ENCODE measurements at places on chromosomes 2 and 18.
A peak's percentile ranks its signal among the peaks of the same experiment; 100 is the strongest.

GRCh38 chr2:167381349-167381748, 493.1 kb downstream of the XIRP2 start:
- DNase-seq, result no peak

GRCh38 chr18:31402026-31402373, 25.4 kb downstream of the DSG4 start:
- DNase-seq, result no peak

DNA sequence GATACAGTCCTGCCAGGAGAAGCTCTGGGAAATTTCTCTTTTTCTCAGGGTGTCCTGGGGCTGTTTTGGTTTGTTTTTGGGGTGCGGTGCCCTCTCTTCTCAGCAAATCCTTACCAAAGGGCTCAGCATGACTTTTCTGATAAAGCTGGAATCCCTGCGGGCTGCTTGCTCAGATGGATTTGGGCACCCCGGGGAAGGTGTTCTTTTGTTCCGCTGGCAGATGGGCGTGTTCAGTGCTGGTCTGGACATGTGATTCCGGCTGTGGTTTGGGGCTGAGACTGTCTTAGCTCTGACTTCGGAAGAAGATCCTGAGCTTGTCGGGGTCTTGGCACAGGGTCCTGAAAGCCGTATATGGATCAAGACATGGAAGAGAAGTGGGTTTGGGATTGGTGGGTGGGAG, 134.2 kb upstream of the SPRED2 start:
- DNase-seq, result no peak

- no peak for DNase-seq
Measured at GRCh38 chr2:238378230-238379095, 48.3 kb upstream of the ASB1 start.

- no peak for DNase-seq
Measured at GRCh38 chr2:38107738-38108410, 31.9 kb upstream of the CYP1B1 start.

- DNase-seq, result no peak
Measured at GRCh38 chr2:138507267-138507666, 5.7 kb downstream of the SPOPL start.

DNA sequence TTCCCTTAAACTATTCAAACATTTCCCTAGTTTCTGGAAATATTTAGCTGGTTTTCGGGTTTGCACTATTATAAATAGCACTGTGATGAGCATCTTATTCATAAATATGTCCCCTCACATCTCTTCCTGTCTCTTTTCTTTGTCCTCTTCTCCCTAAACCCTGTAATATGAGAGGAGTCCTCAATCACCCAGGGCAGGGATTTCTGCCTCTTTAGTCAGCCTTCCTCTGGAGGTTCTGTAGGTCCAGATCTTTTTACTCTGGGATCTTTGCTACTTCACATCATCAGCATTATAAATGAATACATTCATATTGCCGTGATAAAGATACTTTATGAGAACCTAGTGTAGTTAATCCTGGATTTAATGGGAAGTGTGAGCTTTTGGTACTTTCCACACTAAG, 87.9 kb upstream of the TTN start:
- no peak for DNase-seq

DNA sequence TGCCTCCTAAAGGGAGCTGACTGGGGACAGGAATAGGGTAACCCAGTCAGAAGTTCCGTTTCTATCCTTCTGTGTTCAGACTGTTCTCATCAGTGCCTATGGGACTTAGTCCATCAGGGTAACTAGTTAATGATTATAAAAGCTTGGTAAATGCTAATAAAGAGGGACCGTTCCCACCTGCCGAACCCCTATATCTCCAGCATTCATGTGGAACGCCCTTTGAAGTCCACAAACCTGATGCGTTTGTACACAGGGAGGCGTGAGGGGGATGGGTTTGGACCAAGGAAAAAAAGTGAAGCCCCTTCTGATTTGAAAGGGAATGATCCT, 112.9 kb downstream of the CDK15 start:
- no peak for DNase-seq

DNA sequence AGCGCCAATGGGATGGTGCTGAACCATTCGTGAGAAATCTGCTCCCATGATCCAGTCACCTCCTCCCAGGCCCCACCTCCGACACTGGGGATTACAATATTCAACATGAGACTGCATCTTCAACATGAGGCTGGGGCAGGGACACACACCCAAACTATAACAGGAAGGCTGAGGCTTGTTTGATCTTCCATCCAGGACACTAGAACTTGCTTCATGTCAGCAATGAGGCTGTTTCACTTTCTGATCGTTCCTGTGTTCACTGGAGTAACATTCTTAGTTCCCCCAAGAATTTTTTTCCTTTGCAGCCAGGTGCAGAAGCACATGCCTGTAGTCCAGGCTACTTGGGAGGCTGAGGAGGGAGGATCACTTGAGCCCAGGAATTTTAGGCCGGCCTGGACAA, 30.8 kb upstream of the SOX11 start:
- no peak for DNase-seq

- DNase-seq, result no peak
Measured at GRCh38 chr2:23221236-23221635, 163.7 kb upstream of the KLHL29 start.

DNA sequence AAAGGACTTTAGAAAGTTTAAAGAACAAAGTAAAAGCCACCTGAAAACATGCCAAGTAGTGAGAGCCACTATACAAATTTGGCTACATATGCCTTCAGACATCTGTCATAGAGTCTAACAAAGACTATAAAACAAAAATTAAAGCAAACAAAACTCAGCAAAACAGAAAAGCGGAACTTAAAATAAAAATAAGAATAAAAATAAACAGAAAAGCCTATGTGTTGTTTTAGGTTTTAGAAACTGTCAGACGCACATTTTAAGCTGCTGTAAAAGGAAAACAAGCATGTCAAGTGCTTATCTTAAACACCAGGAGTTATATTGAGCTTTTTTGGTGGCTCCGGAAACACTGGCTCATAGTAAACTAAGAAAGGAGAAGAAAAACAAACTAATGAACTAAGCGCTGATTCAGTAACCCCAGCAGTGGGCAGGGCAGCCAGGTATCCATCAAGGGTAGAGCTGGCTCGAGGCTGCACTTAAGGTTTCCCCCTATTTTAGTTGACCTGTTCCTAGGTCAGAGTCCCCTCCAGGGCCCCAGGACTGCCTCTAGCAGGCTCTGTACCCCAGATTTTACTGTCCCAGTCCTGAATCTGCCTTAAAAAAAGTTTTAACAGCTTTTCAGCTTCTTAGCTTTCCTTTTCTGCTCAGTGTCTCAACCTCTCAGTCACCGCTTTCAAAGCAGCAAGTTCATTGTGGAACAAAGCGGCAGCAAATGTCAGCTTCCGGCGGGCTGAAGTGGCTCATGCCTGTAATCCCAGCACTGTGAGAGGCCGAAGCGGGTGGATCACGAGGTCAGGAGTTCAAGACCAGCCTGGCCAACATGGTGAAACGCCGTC, 15.4 kb upstream of the RMC1 start:
- DNase-seq, result peak; percentile 62

DNA sequence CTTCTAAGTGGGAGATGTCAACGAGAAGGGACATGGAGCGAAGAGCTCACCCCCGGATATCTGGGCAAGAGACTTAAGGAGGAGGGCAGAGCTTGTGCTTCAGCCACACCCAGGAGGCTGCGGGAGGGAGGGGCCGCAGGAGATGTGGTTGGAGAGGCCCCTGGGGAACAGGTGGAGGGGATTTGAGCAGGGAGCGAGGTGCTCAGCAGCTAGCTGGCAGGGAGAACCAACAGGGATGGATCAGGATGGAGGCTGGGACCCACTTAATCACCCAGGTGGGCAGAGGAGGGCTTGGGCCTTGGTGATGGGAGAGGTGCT, 78.3 kb downstream of the MBP start:
- no peak for DNase-seq

DNA sequence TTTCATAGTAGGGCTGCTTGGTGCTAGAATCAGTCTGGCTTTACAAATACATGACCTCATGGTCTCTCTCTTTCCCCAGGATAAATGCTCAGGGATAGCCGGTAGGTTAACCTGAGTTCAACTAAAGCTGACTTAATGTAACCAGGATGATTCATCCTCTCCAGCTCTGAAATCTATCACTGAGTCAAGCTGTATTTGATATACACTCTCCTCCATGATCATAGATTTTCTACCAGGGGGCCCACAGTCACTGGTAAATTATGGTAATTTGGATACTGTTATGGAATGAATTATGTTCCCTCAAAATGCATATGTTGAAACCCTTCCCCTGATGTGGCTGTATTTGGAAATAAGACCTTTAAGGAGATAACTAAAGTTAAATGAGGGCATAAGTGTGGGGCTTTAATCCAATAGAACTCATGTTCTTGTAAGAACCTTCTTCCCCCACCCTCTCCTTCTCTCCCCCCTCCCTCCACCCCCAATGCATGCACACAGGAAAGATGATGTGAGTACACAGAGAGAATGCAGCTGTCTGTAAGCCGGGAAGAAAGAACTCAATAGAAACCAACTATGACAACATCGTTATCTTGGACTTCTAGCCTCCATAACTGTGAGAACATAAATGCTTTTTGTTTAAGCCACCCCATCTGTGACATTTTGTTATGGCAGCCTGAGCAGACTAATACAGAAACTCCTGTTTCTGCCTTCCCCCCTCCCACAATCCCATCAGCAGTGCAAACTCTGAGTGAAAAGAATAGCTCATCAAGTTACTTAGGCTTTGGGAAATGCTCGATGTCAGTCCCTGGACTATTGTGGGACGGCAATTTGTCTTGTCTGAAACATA, 134.9 kb upstream of the KYNU start:
- no peak for DNase-seq

DNA sequence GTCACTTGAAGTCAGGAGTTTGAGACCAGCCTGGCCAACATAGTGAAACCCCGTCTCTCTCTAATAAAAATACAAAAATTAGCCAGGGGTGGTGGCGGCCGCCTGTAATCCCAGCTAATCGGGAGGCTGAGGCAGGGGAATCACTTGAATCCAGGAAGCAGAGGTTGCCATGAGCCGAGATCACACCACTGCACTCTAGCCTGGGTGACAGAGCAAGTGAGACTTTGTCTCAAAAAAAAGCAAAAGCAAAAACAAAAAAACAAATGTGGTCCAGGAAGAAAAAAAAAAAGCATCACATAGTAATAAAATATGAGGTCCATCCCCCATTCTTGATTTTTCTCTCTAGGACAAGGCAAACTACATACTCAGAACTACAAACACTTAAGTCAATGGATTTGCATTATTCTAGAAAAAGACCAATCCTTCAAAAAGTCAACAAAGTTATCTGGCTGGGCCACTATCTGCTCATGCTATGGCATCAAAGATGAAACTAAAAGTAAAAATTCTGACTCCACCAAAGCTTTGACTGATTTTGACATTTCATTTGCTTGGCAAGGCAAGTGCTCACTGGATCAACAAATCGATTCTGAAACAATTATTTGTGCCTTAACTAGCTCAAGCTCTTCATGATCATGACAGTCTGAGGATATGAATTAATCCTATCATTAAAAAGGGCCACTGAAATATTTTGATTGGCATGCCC, 28.4 kb downstream of the MEX3C start:
- no peak for DNase-seq
